Endodermal cell (in vitro differentiated cells): ENCODE measurements at places on chromosomes 12 and 14. TPM values are rescaled to one million over a fixed set of nuclear protein-coding genes. Genes with fewer than 3 reads are reported as not detected.

- DNase-seq: no peak
These were observed 124.8 kb upstream of the OVCH1 start for GRCh38 chr12:29622251-29622650.

DNA sequence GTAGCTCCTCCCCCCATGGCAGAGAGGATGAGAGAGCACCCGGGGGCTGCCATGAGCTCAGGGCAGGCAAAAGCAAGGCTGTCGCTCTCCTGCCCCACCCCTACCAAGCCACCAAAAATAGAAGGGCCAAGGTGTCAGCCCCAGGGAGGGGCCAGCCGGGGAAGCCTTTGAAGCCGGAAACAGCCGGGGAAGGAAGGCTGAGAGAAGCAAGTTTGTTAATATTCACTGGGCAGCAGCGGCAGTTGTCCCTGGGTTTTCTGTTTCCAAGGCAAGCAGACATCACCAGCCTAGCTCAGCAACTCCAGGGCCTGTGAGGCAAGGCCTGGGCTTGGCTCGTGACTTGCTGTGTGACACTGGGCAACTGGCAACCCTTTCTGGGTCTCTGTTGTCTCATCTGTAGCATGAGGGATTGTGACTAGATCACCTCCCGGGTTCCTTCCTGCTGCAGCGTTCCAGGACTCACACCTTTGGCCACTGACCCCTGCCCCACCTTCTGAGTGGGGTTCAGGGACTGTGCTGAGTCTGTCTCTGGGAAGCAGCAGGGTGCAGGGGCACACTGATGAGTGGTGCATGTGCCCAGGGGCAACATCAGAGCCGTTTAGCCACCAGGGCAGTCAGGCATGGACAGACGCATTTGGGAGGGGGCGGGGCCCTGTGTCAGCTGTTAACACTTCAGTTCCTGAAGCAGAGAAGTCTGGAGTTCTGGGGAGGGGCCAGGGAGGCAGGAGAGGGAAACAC lies 24.3 kb downstream of the SYNDIG1L start:
- DNase-seq: peak; percentile 91

DNA sequence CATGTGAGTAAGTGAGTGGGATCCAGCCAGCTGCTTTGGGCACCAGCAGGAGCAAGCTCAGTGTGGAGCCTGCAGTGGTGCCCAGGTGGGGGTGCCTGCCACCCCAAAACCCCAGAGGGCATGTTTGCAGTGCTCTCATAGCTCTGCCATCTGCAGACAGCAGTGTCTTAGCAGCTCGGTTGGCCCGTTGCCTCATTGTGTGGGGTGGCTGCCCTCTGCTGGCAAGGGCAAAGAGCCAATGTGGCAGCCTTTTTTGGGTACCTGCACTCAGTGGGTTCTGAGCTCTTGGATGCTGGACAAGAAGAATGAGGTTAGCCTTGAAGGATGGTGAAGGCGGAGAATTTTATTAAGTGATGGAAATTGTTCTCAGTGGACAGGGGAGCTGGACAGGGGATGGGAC lies 52.3 kb downstream of the NEUROD4 start:
- peak; percentile 94 for DNase-seq

GRCh38 chr12:42757624-42758119 lies 168.1 kb upstream of the PRICKLE1 start:
- no peak for DNase-seq

GRCh38 chr12:49563951-49564685 lies 3.8 kb downstream of the MCRS1 start:
- no peak for DNase-seq

DNA sequence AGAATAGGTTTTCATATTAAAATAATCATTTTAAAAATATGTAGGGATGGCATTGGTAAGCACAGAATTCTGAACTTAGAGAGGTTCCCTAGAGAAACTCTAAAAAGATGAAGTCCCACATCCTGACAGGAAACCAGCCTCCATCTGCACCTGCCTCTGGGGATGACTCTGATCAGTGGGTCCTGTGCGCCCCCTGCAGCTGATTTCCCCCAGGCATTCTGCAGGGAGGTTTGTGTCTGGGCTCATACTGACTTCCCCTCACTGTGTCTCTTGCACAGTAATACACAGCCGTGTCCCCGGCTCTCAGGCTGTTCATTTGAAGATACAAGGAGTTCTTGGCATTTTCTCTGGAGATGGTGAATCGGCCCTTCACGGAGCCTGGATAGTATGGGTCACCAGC lies 602.9 kb downstream of the TMEM121 start:
- DNase-seq: no peak

DNA sequence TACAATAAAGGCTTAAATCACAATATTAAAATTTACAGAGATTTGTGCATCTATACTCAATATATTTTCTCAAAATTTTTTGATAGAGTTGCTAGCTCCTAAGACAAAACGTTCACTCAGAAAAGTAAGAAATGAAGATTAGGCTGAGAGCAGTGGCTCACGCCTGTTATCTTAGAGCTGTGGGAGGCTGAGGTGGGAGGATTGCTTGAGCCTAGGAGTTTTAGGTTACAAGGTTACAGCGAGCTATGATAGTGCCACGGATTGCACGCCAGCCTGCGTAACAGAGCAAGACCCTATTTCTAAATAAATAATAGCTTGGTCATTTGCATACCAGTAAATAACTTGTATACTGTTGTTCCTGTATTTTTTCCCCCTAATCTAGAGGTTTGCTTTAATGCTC lies 35.0 kb upstream of the CFL2 start:
- DNase-seq: no peak

- DNase-seq: peak; percentile 86
These were observed 107.6 kb downstream of the RFLNA start for GRCh38 chr12:124402248-124403066.

- DNase-seq: no peak
These were observed 84.0 kb downstream of the ACTN1 start for GRCh38 chr14:68894802-68895703.

DNA sequence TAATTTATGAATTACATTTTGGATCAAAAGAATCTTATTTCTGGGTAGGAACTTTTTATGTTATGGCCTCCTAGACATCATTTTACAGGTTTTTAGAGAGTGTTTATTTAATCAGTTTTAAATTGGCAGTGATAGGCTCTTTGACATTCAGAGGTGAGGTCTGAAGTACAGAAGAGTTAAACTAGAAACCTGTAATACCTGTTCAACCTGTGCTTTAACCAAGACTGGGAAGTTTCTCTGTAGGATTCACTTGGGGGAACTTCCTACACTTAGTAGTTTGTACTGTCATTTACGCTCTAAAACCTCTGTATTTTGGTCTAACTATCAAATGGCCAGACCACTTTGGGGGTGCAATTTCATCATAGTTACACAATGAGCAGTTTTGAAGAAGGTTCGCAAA lies 35.9 kb downstream of the PLEKHA5 start:
- no peak for DNase-seq

DNA sequence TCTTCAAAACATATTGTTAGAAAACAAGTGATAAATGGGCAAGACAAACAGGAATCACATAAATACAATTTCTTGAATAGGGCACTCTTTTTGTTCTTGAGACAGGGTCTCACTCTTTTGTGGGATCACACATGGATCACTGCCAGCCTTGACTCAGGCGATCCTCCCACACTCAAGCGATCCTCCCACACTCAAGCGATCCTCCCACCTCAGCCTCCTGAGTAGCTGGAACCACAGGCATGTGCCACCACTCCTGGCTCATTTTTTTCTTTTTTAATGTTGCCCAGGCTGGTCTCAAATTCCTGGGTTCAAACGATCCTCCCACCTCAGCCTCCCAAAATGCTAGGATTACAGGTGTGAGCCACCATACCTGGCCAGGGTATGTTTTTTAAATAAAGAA lies 57.4 kb downstream of the ATP2B1 start:
- no peak for DNase-seq

DNA sequence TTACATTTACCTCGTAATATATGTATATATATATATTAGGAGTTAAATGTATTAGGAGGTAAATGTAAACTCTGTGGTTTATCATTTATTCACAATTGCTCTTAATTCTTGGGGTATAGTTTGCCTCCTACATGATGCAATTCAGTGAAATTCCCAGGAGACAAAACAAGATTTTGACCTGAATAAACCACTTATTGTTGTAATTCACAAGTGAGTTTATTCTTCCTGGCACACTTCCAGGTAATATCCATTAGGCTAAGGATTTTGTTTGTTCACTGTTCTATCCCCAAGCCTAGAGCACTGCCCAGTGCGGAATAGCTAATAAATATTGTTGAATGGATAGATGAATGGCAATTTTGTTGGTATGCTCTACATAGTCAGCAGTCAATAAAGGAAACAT lies 3.0 kb downstream of the SMIM10L1 start:
- DNase-seq: no peak

DNA sequence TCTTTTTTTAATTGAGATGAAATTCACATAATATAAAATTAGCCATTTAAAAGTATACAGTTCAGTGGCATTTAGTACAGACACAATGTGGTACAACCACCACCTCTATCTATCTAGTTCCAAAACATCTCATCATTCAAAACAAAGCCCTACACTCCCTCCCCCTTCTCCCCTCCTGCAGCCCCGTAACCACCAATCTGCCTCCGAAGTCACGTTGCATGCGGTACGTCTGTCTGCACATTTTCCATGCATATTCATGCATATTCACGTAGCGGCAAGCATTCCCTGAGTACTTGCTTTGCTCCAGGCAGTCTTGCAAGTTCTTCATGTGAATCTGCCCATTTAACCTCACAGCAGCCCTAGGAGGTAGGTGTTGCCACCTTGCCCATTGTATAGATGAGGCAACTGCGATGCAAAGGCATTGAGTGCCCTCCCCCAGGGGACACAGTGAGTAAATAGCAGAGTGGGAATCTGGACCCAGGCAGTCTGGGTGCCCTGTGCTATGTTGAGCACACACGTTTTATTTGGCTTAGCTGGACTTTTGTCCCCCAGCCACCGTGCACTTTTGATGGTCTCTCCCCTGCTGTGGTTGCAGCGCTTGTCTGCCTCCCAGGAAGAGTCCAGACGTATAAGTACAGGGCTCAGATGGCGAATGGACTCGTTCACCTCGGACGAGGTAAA lies 43.4 kb downstream of the RIN3 start:
- DNase-seq: no peak

- DNase-seq: no peak
These were observed 8.7 kb downstream of the MMP14 start for GRCh38 chr14:22845103-22845394.

The FBXW8 gene
- total RNA-seq: 25.1 and 26.1 TPM in 2 replicates

The TEAD4 gene
- 19.1 to 36.5 TPM (median 35.7 TPM) in 3 replicates for total RNA-seq

The TAS2R42 gene
- not detected in 2 replicates for total RNA-seq

The PRKD1 gene
- 12.4 to 17.2 TPM (median 12.6 TPM) in 3 replicates for total RNA-seq

The KRT75 gene
- total RNA-seq: not detected in 3 replicates

The PTMS gene
- 871 and 888 TPM in 2 replicates for total RNA-seq

The ZNF605 gene
- total RNA-seq: 22.8 and 25.8 TPM in 2 replicates

The TRMT61A gene
- 7.8 and 7.9 TPM in 2 replicates for total RNA-seq

The PLEKHG7 gene
- total RNA-seq: not detected in 3 replicates

The ST8SIA1 gene
- total RNA-seq: 9.7 and 11.2 TPM in 2 replicates
